Right atrium auricular region (tissue), 2 donors: ENCODE measurements at places on chromosomes 3 and 15. TPM values are rescaled to one million over a fixed set of nuclear protein-coding genes. Genes with fewer than 3 reads are reported as not detected.

GRCh38 chr3:138761002-138761401 lies 73.7 kb downstream of the PIK3CB start:
- DNase-seq = no peak

GRCh38 chr3:4520033-4520816 lies 27.1 kb downstream of the ITPR1 start:
- DNase-seq = no peak

DNA sequence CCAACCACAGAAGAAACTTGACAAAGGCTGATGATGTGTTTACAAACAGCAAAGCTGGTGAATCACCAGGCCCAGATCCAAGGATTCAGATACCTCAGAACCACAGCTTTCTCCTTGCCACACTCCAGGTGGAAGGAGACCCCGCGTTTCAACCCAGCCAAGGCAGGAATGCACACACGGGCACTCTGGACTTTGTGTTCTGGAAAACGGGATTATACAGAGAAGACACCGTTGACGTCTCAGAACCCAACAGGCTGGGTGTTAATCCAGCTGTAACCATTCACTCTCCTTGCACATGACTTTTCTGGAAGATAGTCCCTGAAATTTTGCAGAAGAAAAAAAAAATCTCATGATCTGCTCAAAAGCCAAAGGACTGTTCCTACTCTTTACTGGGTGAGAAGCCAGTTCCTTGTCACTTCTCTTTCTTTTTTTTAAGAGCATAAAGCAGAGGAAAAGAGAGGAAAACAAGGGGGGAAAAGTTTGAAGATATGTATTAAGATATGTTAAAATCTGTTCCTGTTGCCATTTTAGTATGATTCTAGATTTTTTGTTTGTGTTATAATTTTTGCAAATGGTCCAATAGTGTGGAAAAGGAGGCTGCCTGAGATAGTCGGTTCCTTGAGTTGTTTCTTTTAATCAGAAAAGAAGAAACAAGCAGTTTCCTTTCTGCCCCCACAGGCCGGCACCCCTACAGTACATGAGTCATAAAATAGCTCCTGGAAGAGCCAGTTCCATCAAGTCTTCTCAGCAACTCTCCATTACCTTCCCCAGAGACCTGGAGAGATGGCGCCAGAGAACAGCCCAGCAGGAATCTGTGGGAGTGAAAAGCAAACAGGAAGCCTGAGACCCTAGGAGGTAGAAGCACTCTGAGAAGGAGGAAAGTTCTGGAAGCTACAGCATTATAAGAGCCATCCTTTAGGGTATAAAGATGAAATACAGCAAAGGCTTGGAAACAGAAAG lies 73.1 kb downstream of the RORA start:
- no peak for DNase-seq

GRCh38 chr15:89196994-89197393 lies 24.4 kb downstream of the RLBP1 start:
- DNase-seq = no peak

DNA sequence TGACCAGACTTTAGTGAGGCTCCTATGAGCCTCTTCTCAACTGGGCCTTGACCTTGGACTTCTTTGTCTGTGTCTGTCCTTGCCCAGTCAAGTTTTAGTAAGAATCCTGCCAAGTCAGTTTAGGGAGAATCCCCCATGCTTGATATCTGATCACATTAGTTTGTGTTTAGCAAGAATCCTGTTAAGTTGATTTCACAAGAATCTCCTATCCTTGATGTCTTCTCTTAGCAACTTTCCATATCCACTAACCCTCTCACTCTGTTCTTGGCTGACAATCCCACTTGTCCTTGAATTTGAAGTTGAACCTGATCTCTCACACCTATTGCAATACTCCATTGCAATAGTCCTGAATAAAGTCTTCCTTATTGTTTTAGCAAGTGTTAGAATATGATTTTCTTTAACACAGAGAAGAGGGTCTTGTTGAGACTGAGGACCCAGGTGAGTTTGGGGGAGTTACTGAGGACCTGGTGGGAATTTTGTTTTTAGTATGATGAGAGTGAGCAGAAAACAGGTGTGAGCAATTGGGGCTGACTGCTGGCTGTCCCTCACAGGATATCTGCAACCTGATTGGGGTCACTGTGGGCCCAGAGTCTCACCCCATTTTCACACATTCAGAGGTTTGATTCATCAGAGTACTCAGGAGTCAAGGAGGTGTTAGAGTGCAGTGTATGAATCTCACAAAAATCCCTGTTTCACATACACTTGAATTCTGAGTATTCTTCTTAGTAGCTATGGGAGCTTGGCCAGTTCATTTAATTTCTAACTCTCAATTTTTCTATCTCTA lies 39.9 kb upstream of the TNFAIP8L3 start:
- DNase-seq = no peak

DNA sequence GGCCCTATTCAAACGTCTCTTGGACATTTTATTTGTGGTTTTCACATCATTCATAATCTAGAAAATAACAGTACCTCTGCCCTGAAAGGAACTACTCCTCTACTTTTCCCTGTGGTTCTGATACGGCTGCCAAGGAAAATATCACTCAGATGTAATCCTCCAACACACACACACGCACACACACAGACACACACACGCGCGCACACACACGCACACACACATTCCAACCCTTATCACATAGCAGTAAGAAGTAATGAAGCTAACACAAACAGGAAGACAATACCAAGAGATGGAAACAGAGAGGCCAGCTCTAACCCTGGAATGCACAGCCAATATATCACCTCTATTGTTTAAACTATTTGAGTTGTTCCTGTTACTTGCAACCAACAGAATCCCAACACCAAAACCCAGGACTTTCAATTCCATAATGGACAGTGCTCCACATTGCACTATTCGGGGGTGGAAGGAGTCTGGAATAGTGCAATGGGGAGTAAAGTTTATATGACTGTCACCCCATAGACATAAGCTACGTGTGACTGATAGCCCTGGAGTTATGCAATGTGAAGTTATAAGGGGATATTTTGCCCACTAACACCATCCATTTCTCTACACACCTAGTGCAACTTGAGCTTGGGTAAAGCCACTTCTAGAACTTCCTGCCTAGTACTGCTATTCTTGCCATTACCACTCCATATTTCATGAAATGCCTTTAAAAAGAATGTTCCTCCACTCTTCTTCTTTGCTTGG lies 71.3 kb upstream of the FNDC3B start:
- DNase-seq = no peak

DNA sequence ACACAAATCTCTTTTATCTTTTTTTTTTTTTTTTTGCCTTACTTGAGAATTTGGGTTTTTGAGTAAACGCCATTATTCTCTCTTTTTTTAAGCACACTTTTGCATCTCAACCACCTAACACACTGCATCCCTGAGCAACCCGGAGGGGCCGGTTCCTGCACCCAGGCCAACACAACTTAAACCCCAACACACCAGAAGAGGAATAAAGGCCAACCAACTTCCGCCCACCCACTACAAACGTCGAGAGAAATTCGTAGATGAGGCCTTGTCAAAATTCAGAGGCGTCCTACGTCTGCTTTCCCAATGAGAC lies 389 bp upstream of the CCNB2 start:
- no peak for DNase-seq

MST1R gene
- total RNA-seq = 1.2 TPM

KIF9 gene
- total RNA-seq = 8.8 TPM
